ENCODE measurements at places on chromosomes 7 and 10. TPM values are rescaled to one million over a fixed set of nuclear protein-coding genes. Genes with fewer than 3 reads are reported as not detected.

NPVF gene
- total RNA-seq, result not detected

SPDYE1 gene
- total RNA-seq, result not detected

VDAC2 gene
- total RNA-seq, result 171 TPM

IFT22 gene
- total RNA-seq, result 24.2 TPM

ASB10 gene
- not detected for total RNA-seq

MMP21 gene
- total RNA-seq, result 0.07 TPM

XRCC2 gene
- total RNA-seq, result 6.7 TPM

INA gene
- 0.13 TPM for total RNA-seq

C10orf105 gene
- not detected for total RNA-seq

SLC37A3 gene
- total RNA-seq, result 44.9 TPM

DYNC1I1 gene
- 3.9 TPM for total RNA-seq

OR2A1 gene
- total RNA-seq, result not detected

SCIN gene
- 0.18 TPM for total RNA-seq

STAG3 gene
- 0.42 TPM for total RNA-seq

HECW1 gene
- total RNA-seq, result not detected

MRPS24 gene
- 64.0 TPM for total RNA-seq

VKORC1L1 gene
- 25.4 TPM for total RNA-seq

NUDCD3 gene
- 151 TPM for total RNA-seq

CUZD1 gene
- 0.99 TPM for total RNA-seq

CTBP2 gene
- total RNA-seq, result 92.1 TPM

TEX47 gene
- not detected for total RNA-seq

DMTF1 gene
- total RNA-seq, result 57.2 TPM

OR6B1 gene
- not detected for total RNA-seq

IFIT1B gene
- not detected for total RNA-seq

LEP gene
- total RNA-seq, result not detected

MKI67 gene
- 16.4 TPM for total RNA-seq

DLG5 gene
- total RNA-seq, result 10.2 TPM
